ENCODE measurements at places on chromosomes 6 and 20.

DNA sequence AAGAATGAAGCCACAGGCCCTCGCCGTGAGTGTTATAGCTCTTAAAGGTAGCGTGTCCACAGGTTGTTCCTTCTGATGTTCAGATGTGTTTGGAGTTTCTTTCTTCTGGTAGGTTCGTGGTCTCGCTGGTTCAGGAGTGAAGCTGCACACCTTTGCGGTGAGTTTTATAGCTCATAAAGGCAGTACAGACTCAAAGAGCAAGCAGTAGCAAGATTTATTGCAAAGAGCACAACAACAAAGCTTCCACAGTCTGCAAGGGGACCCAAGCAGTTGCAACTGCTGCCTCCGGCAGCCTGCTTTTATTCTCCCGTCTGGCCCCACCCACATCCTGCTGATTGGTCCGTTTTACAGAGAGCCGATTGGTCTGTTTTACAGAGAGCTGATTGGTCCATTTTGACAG lies 5.2 kb downstream of the HIVEP1 start:
- no peak for DNase-seq

DNA sequence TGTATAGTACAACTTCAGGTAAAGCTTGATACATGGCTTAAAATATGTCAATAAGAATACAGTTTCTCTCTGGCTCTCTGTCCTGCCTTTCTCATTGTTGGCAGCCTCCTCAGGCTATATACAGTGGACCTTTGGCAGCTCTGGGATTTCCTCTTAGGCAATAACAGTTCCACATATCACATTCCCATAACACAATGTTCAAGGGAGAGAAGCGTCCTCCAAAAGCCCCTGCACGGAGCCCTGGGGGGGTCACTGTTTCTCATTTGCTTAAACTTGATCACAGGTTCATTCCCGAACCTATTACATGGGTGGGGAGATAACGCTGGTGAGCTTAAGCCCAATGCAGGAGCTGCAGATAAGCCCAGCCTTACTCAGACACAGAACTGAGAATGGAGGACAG lies 4.4 kb upstream of the FLRT3 start:
- no peak for DNase-seq

DNA sequence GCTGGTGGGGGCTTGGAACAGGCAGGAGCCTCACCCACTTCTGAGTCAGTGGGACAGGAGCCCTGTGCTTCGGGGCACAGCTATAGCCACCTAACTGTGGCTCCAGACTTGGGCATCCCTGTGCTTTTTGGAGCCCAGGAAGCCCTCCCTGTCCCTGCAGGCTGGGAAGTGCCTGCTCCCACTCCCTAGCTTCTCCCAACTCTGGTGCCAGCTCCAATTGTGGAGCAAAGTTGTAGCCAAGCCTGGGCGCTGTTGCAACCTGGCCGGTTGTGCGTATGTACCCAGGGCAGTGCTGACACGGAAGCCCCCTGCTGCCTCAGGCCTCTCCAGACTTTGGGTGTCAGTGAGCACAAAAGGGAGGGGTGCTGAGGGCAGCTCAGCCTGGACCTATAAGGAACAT lies 601.7 kb upstream of the GJE1 start:
- DNase-seq = no peak

DNA sequence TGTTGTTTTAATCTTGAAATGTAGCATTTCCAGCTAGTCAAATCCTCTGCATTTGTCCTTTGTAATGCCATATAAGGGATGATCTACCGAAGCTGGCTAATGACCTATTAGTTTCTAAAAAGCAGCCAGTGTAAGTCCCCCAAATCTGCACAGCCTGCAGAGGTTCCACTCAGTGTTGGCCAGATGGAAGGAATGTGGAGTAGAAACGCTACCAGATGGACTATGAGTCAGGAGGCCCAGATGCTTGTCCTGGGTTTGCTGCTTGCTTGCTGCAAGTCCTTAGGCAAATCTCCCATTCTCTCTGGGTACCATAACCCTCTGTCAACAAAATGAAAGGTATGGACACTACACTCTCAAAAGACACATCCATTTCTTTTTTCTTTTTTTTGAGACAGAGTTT lies 149.8 kb downstream of the BTBD9 start:
- no peak for DNase-seq

GRCh38 chr6:52643158-52643557 lies 27.8 kb upstream of the TMEM14A start:
- no peak for DNase-seq

GRCh38 chr6:13709689-13710551 lies 1.7 kb downstream of the RANBP9 start:
- DNase-seq = peak; percentile 70

- no peak for DNase-seq
Observed at GRCh38 chr20:3674447-3674846, 7.4 kb downstream of the ADAM33 start.

- no peak for DNase-seq
Observed at GRCh38 chr20:10332656-10333415, 101.2 kb downstream of the MKKS start.

GRCh38 chr6:22079783-22080182 lies 217.1 kb downstream of the PRL start:
- no peak for DNase-seq

All from NB4 (cell line).